ENCODE measurements at places on chromosomes 5 and 9.

DNA sequence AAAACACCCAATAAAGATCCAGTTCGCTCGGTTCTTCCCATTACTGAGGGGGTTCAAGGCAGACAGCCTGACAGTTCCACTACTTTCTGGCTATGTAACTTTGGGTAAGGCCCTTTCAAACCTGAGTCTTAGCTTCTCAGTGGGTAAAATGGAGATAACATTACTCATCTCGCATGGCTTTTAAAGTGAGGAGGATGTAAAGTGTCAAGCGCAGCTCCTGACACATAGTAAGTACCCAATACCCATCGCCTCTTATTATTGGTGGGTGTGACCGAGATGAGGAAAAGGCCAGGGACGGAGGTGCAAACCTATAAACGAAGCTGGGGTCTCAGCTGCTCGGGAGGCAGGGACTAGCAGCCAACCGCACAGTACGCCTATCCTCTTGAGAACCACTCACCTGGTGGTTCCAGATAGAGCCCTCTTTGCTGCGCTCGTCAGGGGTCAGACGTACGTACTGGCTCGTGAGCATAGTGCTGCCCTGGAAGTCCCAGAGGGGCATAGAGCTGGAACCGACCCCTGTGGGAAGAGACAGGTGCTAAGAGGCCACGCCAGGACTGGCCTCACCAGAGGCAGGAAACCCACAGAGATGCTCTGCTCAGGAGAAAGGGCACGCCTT, 584 bp downstream of the LMAN2 start:
- no peak for DNase-seq

- no peak for DNase-seq
These were observed 655.5 kb upstream of the ZNF608 start for GRCh38 chr5:125401724-125402622.

DNA sequence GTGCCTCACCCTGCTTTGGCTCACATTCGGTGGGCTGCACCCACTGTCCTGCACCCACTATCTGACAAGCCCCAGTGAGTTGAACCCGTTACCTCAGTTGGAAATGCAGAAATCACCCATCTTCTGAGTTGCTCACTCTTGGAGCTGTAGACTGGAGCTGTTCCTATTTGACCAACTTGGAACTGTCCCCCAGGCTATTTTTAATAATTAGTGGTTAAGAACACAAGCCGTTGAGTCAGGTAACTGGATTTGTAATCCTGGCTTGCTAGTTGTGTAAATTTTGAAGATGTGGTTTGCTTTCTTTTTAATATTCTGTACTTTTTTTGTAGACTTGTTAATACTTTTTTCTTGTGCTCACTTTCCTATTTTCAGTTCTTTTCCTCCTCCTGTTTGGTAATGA, 81.2 kb downstream of the CNTLN start:
- no peak for DNase-seq

DNA sequence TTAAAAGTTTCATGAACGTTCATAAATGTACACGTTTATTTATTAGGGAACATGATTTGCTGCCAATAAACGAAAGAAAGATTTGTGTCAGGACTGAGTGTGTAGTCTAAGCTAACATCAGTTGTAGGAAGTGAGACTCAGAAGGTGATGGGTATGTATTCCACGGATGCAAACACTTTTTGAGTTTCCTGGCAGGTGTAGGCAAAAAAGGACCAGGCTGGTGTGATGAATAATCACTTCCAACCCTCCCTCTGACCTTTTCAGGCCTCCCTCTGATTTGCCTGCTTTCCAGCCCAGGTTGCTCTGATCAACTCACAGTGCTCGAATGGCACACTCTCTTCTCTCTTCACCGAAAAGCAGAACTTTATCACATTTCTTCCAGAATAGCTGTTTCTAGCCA, 51.8 kb downstream of the BASP1 start:
- no peak for DNase-seq

- DNase-seq: no peak
These were observed 161.2 kb upstream of the SMIM23 start for GRCh38 chr5:171624396-171624795.

DNA sequence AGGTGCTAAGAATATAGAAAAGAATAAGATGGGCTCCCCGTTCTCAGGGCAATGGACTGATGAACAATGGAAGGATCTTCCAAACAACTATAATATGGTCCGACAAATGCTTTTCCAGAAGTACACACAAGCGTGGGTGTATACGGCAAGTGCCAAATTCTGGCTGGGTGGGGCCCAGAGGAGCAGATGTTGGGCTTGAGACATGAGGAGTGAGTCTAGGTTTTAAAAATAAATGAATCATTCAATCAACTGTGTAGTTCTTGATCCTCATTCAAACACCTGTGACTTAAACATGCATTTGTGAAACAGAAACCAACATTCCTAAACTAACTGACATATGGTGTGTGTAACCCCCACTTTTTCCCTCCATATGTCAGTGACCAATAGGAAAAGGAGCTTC, 47.9 kb downstream of the MFAP3 start:
- no peak for DNase-seq

- no peak for DNase-seq
These were observed 15.4 kb downstream of the CERT1 start for GRCh38 chr5:75496026-75496425.

GRCh38 chr9:2853517-2853916, 9.6 kb upstream of the PUM3 start:
- no peak for DNase-seq

DNA sequence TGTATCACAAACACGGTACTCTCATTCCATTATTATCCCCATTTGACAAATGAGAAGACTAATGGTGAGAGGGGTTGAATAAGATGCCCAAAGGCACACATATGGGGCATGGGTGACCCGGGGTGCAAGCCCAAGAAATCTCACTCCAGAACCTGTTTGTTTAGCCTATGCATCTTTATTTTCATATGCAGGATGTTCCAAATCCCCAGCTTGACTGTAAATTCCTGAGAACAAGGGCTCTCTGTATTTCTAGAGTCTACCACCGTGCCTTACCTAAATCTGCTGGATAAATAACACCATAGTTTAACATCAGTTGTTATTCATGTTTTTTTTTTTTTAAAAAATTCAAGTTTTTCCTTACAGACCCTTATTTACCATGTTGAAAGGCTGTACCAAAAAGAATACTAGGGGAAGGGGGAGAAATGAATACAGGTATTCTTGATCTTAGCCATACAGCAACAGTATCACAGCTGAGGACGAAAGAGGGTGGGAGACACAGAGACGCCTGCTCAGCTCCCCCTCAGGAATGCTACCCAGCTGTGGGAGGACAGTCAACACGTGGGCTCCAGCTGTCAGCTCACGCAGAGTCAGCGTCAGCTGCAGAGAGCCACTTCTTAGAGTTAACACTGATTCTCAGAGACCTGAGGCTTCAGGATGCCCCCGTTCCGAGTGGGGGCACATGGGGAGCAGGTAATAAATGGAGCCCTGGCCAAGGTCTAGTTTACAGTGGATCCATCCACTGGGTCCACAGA, 86.6 kb downstream of the MED27 start:
- no peak for DNase-seq

- DNase-seq: no peak
These were observed 6.1 kb upstream of the RNF183 start for GRCh38 chr9:113309204-113309813.

DNA sequence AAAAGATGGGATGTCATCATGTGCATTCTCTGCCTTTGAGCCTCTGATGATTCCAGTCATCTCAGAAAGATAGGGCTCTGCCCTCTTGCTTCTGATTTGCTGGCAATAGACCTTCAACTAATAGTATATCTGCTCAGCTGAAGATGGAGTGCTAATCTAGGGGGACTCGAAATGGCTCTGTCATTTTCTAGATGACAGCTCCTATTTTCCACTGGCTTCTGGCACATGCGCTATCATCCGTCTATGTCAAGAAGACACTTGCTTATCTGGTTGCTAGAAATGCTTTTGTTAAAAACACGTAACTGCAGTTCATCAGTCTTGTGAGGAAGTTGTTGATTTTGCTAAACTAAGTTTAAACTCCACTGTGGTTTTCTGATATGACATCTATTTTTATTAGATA, 265.5 kb upstream of the ZNF608 start:
- no peak for DNase-seq

GRCh38 chr5:29769474-29769873, 1424.0 kb upstream of the CDH6 start:
- DNase-seq: no peak

- DNase-seq: no peak
These were observed 15.0 kb upstream of the RPS14 start for GRCh38 chr5:150464554-150465012.

DNA sequence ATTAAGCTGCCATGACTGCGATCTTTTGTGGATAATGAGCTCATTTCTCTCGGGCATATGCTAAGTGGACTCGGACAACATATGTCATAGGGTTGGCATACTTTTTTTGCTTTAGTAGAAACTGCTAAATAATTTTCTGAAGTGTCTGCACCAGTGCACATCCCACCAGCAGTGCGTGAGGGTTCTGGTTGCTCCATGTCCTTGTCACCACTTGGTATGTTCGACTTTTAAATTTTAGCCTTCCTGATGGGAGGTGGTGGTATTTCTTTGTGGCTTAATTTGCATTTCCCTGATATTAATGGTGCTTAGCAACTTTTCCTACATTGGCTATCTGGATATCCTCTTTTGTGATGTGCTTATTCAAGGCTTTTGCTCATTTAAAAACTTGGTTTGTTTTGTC, 57.8 kb upstream of the NRARP start:
- DNase-seq: no peak

GRCh38 chr9:96515621-96516470, 65.9 kb downstream of the HABP4 start:
- no peak for DNase-seq

DNA sequence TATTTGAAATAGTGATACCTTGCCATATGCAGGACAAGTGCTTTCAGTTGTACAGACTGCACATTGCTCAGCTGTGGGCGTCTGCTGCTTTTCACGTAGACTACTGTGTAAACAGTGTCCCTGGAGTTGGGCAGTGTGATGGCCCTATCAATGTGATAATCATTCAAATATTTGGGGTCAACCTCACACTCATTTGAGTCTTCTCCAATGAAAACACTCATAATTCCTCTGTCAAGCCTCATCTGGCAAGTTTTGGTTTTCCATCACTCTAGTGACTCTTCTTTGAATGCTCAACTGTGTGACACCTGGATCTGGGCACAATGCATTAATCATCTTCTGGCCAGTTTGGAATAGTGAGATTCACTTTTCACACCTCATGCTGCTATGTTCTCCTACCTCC, 64.4 kb downstream of the UGCG start:
- no peak for DNase-seq

- no peak for DNase-seq
These were observed 79.1 kb upstream of the IER5L start for GRCh38 chr9:129256959-129257713.

DNA sequence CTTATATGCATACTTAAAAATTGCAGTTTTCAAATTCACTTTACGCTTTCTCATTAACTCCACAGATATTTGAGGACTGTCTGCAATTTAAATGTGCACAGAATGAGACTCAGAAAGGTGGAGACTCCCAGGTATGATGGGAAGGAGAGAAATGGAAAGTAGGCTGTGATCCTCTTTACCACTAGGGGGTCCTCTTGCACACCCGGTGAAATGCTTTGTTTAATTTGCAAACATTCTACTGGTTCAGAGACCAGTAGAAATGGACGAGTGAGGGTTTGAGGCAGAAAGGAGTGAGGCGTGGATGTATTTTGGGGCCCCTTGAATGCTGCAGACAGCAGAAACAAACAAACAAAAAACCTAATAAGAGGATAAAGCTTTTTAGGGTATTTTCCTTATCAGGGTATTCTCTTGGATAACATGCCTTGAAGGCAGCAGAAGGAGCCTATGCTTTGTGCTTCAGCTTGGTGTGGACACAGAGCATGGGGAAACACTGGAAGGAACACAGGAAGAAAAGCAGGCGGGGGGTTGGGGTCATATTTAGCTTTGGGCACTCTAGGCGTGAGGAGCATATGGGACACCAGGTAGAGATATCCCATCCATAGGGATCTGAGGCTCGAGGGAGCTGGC, 410.1 kb downstream of the DMRT2 start:
- no peak for DNase-seq

DNA sequence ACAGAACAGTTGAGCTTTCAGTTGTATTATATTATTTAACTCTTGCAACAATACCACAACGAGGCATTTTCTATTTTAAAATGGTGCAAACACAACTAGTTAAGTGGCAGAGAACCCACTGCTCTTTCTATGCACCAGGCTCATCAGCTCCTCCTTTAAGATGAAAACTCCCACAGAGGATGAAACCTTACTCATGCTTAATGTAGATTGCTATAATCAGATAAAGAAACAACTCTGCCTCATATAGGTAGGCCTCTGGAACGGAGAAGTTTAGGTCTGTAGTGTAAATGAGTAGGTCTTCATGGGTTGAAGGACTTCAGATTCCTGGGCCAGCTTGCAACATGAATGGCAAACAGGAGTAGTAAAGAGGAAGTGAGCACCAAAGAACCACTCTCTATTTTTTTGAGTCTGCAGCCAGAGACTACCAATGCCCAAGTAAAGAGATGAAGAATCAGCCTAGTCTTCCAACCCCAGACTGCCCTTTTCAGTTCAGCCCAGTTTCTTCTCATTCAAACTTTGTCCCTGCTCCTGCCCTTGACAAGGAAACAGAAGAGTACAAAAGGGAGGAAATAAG, 33.9 kb downstream of the HACD4 start:
- no peak for DNase-seq

- no peak for DNase-seq
These were observed 587.2 kb upstream of the SEMA6A start for GRCh38 chr5:117161718-117162335.

DNA sequence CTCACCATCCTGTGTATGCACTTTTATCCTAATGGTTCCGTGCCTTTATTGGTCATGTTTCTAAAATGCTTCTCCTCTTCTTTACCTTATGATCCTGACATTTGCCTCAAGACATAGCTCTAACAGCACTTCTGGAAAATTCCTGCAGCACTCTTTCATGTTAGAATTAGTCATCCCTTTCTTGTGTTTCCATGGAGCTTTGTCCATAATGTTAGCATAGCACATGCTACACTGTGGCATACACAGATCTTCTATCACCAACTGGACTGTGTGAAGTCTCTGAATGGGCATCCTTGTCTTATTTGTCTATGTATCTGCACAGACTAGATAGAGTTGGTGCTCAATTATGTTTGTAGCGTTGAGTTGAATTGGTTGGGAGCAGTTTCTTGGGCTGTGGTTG, 2.0 kb downstream of the SCGB3A2 start:
- DNase-seq: no peak

DNA sequence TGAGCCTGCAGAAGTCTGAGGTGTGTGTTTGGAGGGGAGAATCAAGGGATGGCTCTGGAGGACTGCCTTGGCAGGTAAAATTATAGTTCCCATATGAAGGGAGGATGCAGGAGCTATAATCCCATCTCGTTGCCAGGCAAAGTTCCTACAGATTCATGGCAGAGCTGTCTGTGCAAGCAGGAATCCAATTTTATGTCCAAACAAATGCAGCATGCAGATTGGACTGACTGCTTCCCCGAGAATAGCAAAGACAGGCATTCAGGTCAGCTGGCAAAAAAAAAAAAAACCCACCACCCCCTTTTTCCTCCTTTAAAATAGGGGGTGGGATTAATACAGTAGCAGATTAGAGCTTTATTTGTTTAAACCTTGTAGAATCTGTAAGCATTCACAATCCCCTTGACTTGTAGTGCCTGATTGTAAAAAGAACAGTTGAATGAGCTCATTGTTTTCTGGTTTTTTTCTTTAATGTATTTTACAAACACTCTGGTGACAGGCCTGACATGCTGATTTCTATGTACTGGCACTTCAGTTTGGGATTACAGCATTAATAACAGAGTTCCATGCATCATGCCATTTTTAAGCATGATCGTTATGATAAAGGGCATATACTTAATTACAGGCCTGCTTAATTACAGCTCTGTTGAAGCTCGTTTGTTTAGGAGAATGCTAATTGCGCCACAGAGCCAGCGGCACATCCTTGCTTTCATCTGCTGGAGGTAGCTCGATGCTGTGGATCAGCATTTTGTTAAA, 141.4 kb upstream of the LMX1B start:
- no peak for DNase-seq

All from cortex of kidney (tissue), 1 donor.